ENCODE measurements at places on chromosomes 4 and X.
A peak's percentile ranks its signal among the peaks of the same experiment; 100 is the strongest.

DNA sequence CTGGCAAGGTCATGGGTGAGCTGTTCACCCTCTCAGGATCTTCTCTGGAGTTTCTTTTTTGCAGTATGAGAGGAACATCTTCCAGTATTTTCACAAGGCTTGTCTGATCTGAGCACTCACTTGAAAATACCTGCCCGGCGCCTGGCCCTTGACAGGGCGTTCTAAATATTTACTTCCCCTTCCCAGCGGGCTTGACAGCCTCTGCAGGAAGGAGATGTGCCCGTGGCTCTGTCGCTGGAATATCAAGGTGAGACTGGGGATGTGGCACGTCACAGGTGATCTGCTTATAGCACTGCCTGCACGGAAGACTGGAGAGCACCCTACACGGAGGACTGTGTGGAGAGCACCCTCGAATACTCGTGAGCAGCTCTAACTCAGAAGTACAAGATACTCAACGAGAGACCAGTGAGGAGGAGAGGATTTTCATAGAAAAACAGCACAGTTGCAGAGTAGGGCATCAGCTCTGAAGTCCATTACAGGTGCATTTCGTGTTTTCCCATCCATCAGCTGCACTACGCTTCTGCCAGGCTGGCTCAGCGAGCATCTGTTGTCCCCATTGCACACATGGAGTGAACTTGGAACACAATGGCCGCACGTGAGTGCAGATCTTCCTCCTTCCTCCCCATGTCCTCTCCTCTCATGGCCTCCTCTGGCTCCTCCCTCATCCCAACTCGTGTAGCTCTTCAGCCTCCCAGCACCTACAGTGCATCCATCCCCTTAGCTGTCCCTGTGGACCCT lies 32.1 kb downstream of the ZBTB49 start:
- no peak for DNase-seq

GRCh38 chr4:145818011-145818410 lies 120.6 kb downstream of the ZNF827 start:
- no peak for DNase-seq

DNA sequence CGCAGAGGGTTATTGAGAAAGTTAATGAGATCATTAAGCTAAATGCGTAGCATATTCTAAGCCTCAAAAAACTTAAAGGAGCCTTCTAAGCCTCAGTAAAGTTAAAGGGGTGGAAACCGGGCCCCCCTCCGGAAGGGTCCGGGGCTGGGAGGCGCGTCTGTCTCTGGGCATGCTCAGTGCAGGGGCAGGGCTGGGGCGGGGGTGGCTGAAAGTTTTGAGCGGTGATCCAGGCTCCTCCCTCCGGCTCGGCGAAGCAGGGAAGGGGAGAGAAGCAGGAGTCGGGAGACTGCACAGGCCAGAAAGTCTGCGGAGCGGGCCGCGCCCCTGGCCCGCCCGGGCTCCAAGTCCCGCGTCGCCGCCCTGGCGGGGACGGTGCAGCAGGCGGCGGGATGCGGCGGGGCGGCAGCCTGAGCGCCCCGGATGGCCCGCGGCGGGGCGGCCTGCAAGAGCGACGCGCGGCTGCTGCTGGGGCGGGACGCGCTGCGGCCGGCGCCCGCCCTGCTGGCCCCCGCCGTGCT lies at the start of gene EVC:
Gene EVC, plus strand, starts transcription at position 241 of the 518 bp plus-strand sequence. Its CDS starts 180 bp downstream, at position 421.
- peak; percentile 90 for DNase-seq

DNA sequence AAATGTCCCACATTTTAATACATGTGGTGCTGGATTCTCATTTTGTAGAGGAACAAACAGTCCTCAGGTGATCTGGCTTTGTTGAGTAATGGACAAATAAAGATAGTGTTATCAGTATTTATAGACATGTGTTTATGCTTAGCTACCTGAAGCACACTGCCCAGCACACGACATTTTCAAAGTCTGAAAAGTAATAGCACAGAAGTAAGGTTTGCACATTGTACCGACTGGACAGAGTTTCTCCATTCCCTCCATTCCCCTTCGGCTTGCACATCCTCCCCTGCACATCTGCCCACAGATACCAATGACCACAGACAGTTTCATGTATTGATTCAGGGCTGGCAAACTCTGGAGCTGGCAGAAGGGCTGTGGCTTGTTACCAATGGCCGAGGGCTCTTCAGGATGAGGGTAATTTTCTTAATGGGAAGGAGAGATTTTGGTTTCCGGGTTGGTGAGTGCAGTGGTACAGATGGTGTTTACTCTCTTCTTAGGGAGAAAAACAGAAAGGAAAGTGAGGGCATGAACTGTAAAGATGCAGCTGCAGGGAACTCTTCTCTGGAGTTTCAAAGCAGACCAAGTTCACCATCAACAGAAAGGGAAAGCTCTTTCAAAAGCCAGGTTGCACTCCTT lies 2.3 kb downstream of the GRPR start:
- no peak for DNase-seq

- DNase-seq: no peak
Observed at GRCh38 chr4:120683897-120684540, 238.5 kb downstream of the PRDM5 start.

DNA sequence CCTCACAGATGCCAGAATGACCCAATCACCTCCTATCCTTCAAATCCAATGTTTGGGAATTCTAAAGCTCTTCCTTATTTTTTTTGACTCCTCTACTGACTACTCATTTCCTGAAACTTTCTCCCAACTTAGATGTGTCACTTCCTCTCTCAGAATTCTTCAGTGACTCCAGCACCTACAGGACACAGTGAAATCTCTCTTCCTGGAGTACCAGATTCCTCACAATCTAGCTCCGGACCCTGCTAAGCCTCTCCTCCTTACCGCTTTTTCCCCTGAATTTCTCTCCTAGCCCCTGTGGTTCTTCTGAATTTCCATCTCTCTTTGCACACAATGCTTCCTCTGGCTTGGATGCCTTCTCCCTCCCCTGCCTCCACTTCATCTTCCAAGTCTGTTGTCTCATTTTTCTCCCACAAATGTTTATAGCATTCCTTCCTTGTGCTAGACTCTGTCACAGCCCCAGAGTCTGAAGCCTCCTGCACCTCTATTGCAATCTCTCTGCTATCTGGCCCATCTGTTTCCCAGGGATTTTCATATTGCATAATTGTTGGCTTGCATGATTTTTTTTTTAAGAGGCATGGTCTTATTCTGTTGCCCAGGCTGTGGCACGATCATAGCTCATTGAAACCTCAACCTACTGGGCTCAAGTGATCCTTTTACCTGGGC lies 80.1 kb downstream of the ANAPC4 start:
- DNase-seq: no peak

DNA sequence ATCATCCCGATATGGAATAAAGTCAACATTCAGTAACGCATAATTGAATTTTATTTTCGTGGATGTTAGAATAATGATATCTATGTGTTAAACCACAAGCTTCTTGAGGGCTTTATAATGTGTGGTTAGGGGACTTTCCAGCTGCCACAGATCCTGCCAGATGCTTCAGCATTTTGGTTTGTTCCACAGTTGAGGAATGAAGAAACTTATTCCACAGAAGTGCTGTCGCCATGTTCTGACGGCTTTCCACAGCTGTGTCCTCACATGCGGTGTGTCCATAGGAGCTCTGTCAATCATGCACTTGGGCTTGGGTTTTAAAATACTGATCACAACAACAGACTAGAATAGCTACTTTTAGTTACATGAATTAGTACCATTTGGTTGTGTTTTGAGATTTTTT lies 411.9 kb downstream of the TRIML1 start:
- no peak for DNase-seq

- DNase-seq: no peak
Observed at GRCh38 chr4:16890651-16891050, 7.8 kb downstream of the LDB2 start.

GRCh38 chr4:47642985-47643760 lies 158.1 kb downstream of the ATP10D start:
- no peak for DNase-seq

DNA sequence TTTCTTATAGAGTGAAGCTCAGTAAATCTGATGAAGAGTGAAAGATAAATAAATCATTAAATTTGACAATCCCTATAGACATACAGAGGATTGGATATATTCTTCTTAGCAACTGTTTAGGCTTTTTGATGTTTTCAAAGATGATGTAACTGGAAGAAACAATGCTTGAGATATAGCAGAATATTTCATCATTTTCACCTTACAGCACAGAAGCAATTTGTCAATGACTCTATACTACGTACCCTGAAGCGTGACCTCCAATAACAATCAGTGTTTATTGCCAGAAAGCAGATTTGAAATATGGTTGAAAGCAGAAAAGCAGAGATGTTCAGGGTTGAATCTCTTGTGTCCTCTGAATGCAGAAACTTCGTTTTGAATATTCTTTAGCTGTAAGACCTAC lies 228.4 kb downstream of the DTHD1 start:
- no peak for DNase-seq

DNA sequence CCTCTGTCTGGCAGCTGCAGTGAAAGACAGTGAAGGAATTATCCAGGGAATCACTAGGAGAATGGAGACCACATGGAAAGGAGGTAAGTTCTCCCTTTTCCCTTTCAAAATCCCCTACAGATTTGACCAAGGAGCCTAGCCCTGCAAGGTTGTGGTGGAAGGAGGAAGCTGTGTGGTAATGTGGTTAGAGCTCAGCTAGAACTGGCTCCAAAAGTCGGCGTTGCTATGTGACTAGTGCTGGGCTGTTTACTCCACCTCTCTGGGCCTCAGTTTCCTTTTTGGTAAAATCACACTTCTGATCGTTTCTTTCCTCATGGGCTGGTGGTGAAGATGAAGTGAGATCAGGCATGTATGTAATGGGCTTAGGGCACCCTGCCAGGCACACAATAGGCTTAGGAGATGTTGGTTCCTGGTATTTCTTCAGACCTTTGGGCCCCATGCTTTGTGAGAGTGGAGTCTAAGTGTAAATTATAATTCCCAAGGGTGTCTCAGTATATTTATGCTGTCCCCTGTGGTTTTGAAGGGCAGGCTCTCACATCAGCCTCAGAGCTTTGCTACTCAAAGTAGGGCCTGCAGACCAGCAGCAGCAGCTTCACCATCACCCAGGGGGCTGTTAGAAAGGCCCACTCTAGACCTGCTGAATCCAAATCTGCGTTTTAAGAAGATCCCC lies 183.7 kb upstream of the BCOR start:
- no peak for DNase-seq

- no peak for DNase-seq
Observed at GRCh38 chr4:86531440-86531839, 62.7 kb upstream of the PTPN13 start.

- no peak for DNase-seq
Observed at GRCh38 chr4:174461466-174462106, 60.7 kb downstream of the HPGD start.

DNA sequence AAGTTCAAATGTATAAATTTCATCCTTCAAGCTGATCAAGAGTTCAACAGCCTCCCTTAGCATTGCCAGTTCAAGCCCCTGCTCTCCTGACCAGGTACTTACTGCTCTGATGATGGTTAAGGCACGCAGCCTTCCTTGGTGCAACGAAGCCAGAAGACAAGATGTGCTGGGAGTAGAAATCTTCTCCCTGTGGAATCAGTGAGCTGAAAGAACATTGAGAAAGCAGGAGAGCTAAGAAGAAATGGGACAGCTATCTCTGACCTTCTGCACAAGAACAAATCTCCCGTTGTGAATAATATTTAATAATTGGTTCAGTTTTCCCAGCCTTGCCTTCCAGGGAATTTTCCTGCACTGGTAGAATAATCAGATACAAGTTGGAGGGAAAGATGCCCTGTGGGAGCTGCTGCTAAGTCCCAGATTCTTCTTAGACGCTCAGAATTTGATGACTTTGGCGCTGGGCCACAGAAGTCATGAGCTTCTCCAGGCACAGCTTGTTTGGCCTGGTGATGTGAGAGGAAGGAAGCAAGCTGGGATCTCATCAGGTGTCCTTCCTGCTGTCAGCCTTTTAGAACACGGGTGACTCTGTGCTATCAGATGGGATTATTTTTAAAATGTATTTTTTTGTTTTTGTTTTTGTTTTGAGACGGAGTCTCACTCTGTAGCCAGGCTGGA lies 77.8 kb downstream of the CD38 start:
- DNase-seq: peak; percentile 73

DNA sequence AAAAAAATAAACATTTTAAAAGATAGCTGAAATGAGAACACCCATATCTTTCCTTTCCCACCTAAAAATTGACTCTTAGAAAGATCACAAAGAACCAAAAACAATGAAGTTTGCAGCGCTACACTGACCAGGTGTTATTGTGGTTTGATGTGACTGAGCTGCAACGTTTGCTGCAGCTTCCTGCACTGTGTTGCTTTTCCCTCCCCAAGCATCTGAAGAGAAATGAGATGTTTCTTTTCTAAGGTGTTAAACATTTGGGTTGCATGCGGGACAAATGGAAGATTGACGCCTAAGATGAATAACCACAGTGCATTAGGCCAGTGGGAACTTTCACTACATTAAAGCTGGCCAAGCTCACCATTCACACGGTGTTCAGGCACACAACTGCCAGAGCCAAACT lies 8.9 kb downstream of the LEF1 start:
- no peak for DNase-seq

DNA sequence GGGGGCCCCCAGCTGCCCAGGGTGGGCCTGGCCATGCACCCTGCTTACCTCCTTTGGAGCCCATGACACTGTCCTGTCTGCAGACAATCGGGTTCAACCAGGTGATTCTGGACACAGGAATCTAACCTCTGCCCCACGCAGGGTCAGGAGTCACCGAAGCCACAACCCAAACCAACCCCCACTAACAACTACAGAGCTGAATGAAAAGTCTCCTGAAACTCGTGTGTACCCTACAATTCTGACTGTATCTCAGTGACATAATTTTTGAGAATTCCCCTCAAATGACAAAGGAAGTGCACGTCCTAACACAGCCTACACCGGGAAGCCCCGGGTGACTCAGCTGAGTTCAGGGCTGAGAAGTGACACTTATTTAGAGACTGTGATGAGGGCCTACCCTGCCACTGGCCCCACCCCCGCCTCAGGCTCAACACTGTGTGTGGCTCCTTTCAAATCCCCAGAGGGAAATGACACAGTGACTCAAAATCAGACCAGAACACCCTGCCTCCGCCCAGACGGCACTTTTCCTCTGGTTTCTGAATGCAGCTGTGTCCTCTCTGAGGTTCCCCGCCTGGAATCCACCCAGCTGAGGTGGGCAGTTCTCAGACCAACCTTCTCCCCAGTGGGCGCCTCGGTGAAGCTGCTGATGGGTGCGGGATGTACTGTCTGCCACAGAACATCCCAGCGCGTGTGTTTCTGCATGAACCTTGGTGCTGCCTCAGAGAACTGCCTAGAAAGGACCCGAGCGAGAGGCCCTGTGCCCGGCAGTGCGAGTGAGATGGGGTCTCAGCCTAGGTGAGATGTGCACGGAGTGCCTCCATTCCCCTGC lies 9.9 kb downstream of the TNIP2 start:
- DNase-seq: peak; percentile 63

DNA sequence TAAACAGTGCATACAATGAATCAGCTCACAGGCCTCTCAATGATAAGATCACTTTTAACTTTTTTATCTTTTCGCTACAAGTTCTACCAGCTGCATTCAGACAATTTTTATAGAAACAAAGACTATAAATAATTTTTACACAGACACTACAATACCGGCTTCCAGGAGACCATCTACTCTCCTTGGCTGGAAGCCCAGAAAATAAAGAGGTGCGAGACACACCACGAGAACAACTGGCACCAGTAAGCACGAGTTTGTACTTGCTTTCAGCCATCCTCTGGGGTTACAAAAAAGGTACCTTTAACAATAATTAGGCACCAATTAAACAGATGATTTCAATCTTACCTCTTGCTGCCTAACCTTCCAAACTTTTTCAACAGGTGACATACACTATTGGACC lies 11.2 kb upstream of the PRDX4 start:
- no peak for DNase-seq

GRCh38 chr4:107215222-107215621 lies 179.1 kb upstream of the DKK2 start:
- no peak for DNase-seq

All from left ventricle myocardium superior (tissue), 1 donor.